Posterior vena cava (tissue), 2 donors: ENCODE measurements at places on chromosomes 4 and X.

DNA sequence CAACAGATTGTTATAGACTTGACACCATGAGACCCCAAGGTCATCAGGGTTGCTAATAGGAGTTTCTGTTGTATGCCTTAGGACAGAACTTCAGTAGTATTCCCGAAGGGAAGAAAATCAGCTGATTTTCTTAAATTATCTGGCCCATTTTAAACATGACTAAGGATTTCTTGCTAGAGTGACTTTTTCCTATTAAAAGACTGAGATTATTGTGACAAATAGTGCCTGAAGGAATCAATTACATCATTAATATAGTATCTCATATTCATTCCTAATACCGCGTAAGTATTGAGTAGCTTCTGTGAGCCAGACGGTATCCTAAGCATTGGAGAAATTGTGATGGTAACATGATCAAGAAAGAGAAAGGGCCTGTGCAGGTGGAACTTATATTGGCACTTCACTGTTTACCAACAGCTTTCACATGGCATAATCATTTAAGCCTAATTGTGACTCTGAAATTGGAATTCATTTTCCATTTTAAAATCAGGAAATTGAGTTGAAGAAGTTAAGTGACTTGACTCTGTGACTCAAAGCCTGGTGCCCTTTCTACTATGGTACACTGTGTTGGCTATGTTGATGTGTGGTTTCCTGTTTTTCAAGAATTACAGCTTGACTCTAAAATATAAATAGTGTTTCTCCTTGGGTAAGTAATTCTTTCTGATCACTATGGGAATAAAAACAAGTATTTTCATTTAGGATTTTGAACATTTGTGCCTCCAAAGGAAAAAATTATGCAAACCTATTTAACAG lies 4.1 kb downstream of the AFF1 start:
- DNase-seq, result no peak

- DNase-seq, result no peak
Observed at GRCh38 chr4:100016191-100016590, 66.1 kb upstream of the H2AZ1 start.

- no peak for DNase-seq
Observed at GRCh38 chrX:118499295-118499694, 3.7 kb downstream of the DOCK11 start.

GRCh38 chr4:113444386-113444785 lies 317.2 kb downstream of the CAMK2D start:
- no peak for DNase-seq

- peak; percentile 73 for DNase-seq
Observed at GRCh38 chrX:122565952-122566351, 618.1 kb upstream of the GRIA3 start.

- DNase-seq, result no peak
Observed at GRCh38 chr4:137711502-137711901, 179.2 kb upstream of the PCDH18 start.

GRCh38 chr4:138305050-138305449 lies 62.9 kb upstream of the SLC7A11 start:
- DNase-seq, result no peak

DNA sequence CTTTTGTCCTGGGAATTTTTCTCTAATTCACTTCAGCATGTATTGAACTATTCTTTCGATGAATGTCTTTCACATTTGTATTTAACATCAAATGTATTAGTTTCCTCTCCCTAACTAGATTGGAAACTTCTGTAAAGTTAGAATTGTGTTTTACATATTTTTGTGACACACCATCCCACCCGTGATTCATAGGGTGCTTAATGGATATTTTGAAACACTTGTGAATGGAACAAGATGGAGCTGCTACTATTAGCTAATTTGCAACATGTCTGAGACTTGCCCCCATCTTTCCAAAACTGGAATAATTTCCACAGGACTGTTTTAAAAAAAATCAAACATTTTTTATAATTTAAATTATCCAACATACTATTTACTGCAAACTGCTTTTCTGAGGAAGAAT lies 30.2 kb upstream of the GNPDA2 start:
- DNase-seq, result no peak

DNA sequence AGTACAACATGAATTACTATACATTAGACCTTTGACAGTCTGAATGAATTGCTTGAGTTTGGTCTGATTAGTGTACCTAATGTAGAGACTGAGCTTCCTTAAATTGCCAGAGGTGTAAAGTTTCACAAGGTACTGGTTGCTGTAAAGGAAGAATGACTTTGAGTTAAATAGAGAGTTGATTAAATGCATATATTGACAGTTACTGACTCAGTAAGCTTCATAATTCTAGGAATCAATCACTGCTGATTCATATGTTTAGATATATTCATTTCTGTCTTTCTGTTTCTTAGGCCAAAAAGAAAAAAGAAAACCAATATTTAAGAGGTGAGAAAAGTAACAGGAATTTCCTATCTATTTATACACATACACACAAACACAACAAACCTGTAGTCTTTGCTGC lies 16.2 kb upstream of the ART3 start:
- DNase-seq, result no peak

GRCh38 chr4:2598511-2599303 lies 62.3 kb downstream of the FAM193A start:
- DNase-seq, result no peak

- no peak for DNase-seq
Observed at GRCh38 chr4:90159193-90159592, 32.0 kb downstream of the CCSER1 start.

DNA sequence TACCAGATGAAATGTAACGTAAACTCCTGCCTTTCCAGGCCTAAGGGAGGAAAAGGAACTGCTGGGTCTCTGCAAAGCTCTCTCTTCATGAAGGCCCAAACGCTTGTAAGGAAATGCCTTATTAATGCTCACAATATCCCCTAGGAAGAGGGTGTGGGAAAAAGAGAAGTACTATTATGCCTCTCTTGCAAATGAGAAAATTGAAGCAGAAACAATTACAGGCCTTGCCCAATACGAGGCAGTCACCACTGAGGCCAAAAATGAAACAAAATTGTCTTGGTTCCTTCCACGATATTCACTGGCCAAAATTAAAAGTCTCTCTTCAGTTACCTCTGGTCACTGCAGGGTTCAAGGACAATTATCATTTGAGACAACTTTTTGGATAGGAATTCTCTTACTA lies 3.2 kb downstream of the SCARB2 start:
- DNase-seq, result no peak

DNA sequence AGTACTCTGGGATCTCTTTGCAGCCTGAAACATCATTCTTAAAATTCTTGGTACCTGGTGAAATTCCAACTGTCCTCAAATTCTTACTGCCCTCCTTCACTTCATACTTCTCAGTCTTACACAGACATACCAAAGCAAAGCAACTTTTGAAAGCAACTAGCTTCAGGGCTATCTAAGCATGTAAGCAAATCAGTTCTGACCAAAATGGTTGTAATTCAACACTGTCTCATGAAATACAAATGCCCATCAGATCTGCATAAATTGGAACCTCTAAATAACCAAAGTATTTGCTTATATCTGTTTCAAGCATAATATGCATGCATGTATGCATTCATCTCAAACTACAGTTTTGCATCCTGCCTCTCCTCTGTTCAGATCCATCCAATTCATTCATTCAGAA lies 308.1 kb upstream of the PPARGC1A start:
- DNase-seq, result no peak

DNA sequence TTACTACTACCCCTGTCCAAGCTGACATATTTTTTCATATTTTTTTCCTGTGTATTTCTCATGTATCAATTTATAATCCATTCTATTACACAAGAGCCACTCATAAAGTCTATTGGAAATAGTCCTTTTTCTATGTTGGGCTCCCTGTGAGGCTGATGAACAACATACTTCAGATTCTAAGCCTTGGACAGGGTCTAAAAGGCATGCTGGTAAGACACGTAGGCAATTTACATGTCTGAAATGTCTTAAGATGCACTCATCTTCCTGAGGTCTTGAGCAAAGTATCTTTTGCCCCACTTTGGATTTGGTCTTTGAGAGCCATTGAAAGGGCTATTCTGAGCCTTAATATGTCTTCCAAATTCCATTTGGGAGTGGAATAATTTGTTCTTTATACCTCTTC lies 31.8 kb downstream of the OCIAD1 start:
- DNase-seq, result no peak

DNA sequence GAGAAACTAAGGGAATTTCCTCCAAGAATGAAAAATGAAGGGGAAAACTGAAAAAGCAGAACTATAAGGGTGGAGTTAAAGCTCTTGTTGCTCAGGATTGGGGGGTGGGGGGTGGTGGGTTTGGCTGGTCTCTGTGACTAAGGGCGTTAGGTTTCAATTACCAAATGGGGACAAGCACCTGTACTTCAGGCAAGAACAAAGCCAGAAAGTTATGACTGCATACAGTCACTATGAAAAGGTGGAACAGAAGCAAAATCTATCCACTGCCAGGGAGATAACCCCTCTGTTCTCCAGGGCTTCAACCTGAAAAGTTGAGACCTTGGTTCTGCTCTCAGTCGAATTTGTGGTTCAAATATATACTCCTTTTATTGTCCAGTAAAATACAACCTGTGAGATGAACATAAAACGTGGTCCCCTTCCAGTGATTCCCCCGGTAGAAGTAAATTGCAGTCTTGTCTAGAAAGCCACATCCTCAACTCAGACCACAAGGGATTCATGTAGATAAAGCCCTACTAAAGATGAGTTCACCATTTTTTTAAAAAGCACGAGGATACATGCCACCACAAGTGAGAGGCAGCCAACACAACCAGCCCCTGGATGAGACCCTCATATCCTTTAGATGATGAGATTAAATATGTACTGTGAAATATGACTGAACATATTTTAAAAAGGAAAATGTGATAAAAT lies 257.1 kb upstream of the RPS6KA3 start:
- no peak for DNase-seq

DNA sequence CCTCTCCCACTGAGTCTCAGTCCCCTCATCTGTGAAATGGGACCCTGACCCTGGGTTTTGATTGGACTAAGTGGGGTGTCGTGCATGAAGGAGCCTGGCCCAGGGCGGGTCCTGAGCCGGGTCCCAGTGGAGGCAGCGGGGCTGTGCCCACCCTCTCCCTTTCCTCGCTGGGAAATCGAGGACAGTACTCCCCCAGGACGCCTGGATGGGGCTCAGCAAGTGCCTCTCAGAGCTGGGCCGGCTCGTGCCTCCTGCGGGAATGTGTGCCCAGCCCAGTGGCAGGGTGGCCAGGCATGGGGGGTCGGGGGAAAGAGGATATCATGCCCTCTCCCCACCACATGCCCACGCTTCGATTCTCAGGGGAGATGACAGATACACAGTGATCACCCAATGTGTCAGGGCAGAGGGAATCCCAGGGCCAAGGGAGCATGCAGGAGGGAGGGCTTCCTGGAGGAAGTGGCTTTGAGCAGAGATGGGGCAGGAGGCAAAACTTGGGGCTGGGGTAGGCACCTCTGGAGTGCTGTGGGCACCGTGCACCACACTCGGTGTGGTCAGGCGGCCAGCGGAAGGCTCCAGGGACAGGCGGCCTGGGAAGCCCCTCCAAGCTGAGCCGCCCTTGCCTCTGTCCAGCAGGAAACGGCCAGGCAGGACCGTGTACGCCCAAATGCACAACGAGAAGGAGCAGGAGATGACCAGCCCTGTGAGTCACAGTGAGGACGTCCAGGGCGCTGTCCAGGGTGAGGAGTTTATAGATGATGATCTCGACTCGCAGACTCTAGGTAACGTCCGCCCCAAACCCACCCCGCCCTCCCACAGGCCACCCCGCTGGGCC lies 203.0 kb downstream of the AFAP1 start:
- no peak for DNase-seq

- DNase-seq, result no peak
Observed at GRCh38 chr4:112861691-112862674, 187.5 kb upstream of the ANK2 start.

DNA sequence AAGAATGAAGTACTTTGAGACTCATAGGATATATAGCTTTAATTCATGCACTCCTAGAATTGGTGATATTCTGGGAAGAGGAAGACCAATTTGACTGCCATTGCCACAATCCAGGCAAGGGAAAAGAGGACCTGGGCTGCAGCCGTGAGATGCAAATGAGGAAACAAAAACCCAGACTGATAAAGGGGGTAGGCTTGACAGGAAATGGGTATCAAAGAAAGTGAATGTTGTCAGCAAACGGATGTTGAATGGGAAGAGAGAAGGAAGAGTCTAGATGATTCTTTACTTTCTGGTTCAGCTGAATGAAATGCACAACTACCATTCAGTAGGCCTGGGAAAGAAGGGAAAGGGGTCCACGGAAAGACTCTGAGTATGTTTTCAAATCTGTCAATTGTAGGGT lies 17.1 kb upstream of the ARHGEF6 start:
- DNase-seq, result no peak

- no peak for DNase-seq
Observed at GRCh38 chr4:160795216-160795615, 1368.6 kb downstream of the FSTL5 start.

GRCh38 chr4:108345862-108346817 lies 177.4 kb upstream of the LEF1 start:
- DNase-seq, result no peak

DNA sequence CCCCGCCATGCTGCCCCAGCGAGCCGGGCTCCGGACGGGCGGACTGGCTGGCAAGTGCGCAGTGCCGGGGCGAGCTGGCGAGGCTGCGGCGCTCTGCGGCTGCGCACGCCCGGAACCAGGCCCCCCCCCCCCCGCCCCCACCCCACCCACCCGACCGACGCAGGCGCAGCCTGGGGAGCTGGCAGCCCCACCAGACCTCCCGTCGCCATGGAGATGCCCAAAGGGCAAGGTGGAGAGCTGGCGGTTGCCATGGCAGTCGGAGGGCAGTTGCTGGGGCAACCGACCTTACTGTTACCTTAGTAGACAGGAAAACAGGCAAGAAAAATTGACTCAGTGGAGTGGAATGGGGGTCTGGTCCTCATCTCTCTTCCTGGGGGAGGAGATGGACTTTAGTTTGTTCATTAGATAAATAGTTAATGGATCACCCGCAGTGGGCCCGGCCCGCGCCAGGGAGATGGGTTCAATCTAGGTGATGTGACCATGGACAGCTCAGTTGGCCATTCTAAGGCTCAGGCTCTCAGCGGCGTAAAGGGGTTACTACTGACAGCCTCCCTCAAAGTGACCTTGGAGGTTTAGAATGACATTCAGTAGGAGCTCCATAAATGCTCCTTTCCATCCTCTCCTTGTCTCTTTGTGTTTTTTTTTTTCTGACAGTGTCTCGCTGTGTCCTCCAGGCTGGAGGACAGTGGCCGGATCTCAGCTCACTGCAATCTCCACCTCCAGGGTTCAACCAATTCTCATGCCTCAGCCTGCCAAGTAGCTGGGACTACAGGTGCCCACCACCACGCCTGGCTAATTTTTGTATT lies at the start of gene PCSK1N:
Gene PCSK1N, minus strand, starts transcription at position 87 of the 806 bp plus-strand sequence. Its CDS starts 78 bp downstream, at position 9.
- DNase-seq, result no peak

DNA sequence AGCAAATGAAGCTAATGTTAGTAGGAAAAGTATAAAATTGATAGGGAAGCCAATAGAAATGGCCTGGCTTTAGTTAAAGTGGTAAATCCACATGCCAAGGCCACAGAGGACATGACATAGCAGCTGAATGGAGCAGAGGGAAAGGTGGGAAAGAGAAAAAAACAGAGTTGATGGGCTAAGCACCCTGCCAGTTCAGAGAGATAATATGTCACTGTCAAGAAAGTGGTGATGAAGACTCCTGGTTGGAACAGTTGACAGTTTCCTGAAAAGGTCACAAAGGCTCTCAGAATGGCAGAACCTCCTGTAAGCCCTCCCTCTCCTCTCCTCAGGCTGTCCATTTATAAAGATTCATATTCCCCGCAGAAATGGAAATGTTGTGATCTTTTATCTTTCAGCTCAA lies 48.2 kb downstream of the SLC7A11 start:
- DNase-seq, result no peak
